NCI-H1436 treated with DMSO at 0.1 percent for 48 hours (cell line): ENCODE measurements at places on chromosomes 1 and 21.

DNA sequence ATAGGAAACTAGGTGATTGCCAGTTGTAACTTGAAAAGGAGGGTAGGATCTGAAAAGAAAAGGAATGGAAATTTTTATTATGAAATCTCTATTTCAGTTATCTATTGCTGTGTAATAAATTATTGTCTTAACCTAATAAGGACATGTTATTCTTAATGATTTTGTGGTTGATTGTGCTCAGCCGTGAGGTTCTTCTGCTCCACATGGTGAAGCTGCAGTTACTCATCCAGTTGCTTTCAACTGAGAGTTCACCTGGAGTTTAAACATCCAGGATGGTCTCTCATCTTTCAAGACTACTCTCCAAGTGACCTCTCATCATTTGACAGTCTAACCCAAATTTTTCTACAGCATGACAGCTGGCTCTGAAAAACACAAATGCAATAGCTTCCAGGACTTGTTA, 96.0 kb downstream of the ATG4C start:
- DNase-seq: no peak

- DNase-seq: peak; percentile 48
These were observed at the start of gene CTH for GRCh38 chr1:70410604-70411359. Gene CTH, plus strand, starts transcription at chr1:70411268. Its CDS starts 148 bp downstream, at chr1:70411416.

DNA sequence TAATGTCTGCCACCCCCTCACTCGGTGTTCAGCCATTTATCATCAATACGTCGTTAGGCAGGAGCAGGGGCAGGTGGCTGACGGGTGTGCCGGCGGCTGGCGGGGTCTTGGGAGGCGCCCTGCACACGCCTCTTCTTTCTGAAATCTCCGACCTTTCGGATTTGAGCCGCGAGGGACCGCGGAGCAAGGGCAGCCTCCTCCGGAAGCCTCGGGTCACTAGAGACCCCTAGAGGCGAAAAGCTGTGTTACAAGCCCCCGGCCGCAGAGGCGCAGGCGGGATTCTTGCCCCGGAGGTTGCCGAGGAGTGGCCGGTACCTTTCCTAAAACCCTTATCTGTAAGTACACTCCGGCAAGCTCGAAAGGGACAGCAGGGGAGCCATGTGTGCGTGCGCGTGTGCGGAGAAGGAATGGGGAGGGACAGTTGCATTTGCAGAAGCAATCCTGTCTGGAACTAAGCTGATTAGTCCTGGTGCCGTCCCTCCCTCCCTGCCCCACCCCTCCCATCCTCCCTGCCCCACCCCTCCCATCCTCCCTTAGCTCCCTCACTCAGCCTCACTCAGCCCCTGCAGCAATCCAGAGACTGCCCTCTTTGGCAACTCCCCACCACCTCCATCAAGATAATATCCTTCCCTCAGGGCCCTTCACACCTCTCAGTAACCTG, 11.0 kb downstream of the BRINP2 start:
- DNase-seq: no peak

GRCh38 chr1:160797271-160797709, 1.3 kb downstream of the LY9 start:
- DNase-seq: no peak

DNA sequence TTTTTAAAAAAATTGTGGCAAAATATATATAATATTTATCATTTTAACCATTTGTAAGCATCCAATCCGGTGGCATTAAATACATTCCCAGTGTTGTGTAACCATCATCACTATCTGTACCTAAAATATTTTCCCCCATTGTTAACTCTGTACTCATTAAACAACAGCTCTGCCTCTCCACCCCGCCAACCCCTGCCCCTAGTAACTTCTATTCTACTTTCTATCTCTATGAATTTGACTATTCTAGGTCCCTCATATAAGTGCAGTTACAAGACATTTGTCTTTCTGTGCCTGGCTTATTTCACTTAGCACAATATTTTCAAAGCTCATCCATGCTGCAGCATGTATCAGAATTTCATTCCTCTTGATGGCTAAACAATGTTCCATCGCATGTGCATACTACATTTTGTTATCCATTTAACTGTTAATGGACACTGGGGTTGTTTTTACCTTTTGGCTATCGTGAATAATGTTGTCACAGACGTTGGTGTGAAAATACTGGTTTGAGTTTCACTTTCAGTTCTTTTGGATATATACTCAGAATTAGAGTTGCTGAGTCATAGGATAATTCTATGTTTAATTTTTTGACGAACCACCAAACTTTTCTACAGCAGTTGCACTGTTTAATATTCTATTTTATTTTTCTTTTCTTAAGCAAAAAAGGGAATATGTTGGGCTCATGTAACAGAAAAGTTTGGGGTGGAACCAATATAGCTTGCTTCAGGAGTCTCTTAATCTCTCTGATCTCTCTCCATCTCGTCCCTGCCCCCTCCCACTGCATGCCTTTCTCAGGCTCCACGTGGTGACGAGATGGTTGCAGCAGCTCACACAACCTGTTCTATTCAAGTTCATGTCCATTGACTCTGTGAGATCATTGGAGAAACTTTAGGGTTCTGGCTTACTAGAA, 25.2 kb upstream of the RCAN1 start:
- DNase-seq: no peak

GRCh38 chr1:157181258-157181657, 43.1 kb upstream of the ETV3 start:
- no peak for DNase-seq

DNA sequence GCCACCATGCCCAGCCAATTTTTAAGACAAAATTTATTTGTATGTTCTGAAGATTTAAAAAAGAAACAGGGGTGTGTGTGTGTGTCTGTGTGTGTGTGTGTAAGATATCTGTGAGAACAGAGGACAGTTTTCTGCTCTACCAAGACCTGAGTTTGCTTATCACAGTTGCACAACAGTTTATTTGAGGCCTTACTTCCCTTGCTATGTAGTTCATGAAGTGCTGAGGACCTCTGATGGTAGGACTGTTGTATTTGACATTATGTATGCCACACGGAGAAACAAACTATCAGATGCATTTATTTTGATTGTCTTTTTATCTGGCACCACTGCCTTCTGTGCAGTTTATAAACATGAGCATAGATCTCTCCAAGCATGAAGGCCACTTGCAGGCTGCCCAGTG, 355.2 kb downstream of the PBX1 start:
- DNase-seq: no peak

DNA sequence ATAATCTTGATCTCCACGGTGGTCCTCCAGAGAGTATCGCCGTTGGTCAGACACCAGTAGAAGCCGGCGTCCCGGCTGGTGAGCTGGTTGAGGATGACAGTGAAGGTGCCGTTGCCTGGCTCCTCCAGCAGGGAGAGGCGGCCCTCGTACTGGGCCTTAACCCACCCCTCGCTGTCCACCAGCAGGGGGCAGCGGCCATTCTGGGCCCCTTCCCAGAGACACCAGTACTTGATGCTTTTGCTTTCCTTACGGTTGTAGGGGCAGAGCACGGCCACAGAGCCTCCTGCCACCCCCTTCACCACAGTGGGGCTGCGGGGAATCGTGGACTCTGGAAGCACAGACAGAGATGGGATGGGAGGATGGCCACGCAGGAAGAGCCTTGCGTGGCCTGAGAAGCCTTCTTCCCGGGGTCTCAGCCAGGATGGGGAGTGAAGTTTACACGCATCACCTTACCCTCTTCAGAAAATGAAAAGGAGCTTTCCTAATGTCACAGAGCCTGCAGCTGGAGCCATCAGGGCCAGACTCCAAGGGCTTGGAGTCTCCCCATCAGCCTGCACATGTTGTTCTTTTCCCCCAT, 10.7 kb downstream of the PIGR start:
- no peak for DNase-seq

DNA sequence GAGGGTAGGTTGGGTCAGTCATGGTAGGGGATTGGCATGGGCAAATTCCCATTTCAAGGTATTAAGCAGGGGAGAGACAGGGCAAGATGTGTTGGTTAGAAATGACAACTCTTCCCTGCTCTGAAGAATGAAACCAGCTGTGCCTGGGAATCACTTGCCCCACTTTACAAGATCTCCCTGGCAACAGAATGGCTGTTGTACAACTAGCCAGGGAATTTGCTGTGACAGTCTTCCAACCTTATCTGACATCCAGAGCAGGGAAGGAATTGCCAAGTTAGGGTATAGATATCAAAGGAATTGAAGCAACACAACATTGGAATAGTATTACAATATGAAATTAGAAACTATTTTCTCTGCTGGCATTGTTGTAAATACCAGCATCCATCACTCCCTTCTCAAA, 154.7 kb downstream of the CACNA1E start:
- no peak for DNase-seq

- no peak for DNase-seq
These were observed 74.3 kb upstream of the ADAR start for GRCh38 chr1:154682254-154682653.

DNA sequence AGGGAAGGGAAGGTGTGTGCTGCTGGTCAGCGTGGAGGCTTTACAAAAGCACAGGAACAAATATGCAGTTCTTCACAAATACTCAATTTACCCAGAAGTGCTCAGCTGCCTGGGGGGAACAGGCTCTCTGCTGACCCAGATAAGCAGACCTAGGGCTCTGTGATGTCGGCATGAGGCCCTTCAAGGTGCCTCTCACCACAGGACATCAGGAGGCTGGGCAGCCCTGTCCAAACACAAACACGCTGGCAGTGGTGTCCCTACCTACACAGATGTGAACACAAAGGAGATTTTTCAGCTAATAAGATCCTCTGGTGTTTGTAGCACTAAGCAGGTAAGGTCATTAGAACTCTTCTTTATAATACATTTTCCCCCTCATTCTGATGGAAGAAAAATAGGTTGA, 243.0 kb upstream of the PROX1 start:
- DNase-seq: no peak

DNA sequence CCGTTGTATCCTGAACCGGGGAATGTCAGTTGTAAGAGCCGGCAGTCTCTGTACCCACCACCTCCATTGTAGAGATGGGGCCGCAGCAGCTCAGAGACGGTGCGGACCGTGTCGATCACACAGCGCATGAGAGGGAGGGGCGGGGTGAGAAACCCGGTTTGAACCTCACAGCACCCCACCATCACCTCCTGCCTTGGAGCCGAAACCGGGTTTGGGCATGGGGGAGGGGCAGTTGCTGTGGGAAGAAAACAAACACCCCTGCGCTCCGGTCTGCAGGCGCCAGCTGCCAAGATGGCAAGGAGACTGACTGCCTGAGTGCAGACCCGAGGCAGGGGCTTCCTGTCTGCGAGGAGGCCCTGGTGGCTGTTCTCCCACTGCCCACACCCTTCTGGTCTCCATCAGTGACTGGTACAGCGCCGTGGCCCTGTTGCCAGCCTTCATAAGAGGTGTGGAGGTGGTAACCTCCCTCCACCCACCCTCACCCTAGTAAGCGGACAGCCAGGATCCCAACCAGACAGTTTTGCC, 69.2 kb upstream of the SSBP3 start:
- DNase-seq: no peak

DNA sequence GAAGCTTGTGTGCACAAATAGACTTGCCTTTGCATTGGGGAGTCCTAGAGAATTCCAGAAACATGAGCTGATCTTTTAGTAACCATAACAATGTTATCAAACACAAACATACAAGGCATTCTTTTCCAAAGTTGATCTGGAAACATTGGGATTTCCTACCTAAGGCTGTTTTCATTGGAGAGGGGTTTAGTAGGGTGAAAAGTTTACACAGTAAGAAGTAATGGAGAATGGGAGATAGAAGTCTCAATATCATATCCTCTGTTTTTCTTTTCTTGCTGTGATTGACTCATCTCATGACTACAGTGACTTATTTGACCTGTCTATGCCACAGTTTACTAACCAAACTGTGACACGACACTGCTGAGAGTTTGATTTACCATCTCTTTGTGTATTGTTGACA, 65.6 kb upstream of the PLA2G4A start:
- DNase-seq: no peak

DNA sequence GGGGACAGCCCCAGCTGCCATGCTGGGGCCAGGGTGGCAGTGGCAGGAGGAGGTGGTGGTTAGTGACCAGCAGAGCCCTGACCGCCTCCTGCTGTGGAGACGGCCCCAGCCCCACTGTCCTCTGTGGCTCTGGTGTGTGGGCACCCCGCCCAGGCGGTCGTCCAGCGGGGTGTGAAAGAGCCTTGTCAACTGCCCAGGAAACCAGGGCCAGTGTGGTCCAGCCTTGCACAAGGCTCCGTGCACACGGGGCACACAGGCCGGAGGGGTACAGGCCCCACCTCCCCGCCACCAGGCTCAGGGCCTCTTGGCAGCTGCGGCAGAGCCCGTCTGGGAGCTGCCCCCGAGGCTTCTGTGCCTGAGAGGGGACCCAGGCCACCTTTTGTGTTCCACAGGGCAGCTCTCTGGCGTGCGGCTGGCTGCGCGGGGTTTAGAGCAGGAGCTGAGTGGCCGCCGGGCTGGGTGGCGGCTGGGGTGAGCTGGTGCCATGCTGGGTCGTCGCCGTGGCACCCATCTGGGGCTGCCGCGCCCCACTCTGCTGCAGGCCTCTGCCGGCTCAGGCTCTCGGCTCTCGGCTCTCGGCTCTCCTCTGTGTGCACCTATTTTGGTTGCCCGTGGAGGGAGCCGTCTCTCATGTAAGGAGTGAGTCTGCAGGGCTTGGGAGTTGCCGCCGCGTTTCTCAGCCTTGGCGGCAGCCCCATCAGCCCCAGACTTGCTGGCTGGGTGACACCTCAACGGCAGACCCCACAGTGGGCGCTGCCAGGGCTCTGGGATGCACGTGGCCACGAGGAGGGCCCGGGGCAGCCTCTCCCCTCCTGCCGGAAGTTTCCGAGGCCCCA, 36.1 kb downstream of the SLX9 start:
- no peak for DNase-seq

DNA sequence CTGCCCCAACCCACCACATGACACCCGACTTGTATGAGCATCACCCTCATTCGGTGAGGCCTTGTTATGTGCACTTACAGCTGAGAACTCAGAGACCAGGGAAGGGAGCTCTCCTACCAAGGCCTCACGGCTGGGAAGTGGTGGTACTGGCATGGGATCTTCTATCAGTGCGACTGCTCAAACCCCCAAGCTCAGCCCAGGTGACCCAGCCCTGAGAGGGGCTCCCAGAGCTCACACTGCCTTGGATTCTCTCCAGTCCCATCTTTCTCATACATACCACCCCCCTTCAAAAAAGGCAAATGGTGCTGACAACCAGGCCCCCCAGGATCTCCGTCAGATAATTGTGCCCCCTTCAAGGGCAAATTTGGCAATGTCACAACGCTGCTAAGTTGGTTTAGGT, 777 bp upstream of the PLA2G2F start:
- no peak for DNase-seq

DNA sequence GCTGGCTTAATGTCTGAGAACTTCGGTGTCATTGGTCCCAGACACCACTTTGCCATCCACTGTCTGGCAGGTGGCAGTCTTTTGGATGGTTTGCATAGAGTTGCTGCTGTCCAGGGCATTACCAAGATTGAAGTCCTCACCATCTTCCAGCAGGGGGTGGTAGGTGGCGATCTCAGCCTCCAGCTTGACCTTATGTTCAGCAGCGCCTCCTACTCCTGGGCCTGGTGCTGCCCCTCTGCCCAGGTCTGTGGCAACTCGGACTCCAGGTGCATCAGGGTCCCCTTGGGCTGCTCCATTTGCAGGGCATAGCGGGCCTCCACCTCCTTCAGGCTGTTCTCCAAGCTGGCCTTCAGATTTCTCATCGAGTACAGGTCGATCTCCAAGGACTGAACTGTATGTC, 573.3 kb upstream of the NCAM2 start:
- DNase-seq: no peak
